Activated CD8-positive, alpha-beta memory T cell treated with anti-CD3 and anti-CD28 coated beads, Interleukin-2, amount 50 U/mL, for 4 hours (primary cell): ENCODE measurements at places on chromosomes 7 and 10.

- no peak for DNase-seq
These were observed 76.8 kb upstream of the RPA3 start for GRCh38 chr7:7795203-7795602.

GRCh38 chr10:7107285-7107684 lies 303.5 kb downstream of the SFMBT2 start:
- DNase-seq, result no peak

- no peak for DNase-seq
These were observed 28.0 kb downstream of the PIP4K2A start for GRCh38 chr10:22686347-22686746.

DNA sequence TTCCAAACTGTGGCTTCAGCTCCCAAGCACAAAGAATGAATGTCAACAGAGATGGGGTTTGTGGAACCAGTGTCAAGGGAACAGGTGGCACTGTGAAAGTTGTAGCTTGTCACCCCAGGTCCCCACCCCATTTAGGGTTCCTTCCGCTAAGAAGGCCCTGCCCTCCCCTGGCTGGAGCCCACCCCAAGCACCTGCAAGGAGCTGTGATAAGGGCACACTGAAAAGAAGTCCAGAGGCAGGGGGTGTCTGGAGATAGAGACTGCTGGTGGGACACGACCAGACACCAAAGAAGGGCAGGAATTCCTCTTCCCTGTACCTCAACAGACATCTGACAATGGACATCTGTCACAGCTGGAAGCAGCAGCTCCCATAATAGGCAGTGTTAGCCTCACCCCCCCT lies 4.5 kb downstream of the GRID1 start:
- DNase-seq, result peak; percentile 4

DNA sequence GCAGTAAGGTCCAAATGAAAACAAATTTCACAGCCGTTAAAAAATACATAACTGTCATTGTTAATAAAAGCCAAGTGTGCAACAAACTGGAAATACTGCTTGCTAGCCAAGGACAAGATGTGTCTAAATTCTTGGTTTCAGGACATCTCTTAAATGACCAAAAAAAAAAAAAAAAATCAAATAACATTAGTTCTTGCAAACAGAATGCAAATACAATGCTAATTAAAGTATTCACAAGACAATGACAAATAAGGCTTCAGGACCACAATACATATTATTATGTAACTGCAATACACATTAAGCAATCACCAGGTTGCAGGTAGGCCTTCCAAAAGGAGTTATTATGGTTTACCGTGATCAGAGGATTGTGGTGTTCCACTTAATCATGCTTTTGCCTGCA lies 3.6 kb downstream of the ARHGAP21 start:
- DNase-seq, result no peak

GRCh38 chr10:45199205-45199740 lies 116.1 kb downstream of the OR13A1 start:
- no peak for DNase-seq

DNA sequence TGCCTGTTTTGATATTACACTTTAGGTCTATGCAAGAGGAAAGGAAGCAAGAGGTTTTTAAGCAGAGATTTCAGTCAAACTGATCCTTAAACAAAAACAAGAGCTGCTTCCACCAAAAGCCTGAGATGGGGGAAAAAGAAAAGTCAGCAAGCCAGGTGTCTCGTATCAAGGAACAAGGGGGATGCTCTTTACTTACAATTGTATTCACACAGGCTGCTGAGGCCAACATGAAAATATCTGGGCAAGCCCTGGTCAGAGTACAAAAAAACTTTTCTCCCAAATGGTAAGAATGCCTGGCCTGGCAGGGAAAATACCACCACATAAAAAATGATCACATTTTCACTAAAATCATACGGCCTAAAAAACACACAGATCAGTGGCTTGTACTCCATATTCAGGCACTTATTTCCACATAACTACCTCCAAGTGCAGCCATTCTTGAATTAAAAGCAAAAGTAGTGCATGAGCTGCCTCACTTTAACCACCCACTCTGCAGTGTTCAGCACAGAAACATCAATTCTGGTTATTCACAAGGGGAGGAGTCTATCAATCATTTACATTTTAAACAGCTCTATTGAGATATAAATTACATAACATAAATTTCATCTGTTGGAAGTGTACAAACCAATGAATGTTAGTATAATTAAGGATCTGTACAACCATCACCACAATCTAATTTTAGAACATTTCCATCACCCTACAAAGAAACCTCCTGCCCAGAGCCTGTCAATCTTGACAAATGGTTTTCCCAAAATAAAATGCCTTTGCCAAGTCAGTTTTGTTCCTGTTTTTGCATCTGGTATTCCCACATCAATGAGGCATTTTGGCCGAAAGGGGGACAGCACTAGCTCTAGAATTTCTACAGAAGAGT lies 70.2 kb downstream of the GRB10 start:
- no peak for DNase-seq

DNA sequence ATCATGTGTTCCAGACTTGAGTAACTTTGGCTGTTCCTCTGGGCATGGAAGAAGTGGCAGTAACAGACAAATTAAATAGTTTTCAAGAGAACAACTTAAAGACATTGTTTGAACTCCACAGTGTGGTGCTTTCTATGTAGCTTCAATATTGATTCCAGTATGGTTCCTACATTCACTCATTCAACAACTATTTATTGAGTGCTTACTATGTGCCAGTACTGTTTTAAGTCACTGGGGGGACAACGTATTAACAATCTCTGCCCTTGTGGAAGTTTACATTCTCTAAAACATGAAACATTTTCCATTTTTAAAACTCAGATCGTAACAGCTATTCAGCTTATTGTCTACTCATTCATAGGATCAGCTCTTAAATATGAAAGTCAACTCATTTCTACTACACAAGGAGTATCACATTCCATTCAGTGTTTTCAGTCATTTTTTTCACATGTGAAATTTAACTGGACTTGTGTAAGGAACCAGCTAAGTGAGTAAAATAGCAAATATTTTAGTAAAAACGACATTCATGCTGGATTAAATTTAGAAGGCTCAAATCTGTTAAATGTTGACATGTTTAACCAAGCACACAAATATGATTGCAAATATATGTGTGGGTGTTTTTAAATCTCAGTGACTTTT lies 13.6 kb upstream of the CUBN start:
- DNase-seq, result no peak

- peak; percentile 18 for DNase-seq
These were observed 276.9 kb downstream of the GATA3 start for GRCh38 chr10:8331387-8331786.
